ENCODE measurements at places on chromosomes 11 and 22.

DNA sequence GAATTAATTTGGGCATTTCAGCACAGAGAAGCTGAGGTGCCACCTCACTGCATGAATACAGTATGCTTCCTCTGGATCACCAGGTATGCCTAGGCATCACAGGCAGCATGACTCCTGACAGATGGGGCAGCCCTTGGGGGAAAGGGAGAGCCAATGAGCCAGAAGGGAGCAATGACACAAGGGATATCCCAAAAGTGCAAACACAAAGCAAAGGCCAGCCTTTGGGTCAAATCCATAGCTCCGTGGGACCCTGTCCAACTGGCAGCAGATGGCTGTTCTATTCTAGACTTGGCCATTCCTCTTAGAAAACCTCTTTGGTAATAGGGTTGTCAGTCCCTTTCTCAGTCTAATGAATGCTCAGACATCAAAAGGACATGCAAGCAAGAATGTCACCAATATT is 73.3 kb downstream of the SERGEF start:
- no peak for DNase-seq

DNA sequence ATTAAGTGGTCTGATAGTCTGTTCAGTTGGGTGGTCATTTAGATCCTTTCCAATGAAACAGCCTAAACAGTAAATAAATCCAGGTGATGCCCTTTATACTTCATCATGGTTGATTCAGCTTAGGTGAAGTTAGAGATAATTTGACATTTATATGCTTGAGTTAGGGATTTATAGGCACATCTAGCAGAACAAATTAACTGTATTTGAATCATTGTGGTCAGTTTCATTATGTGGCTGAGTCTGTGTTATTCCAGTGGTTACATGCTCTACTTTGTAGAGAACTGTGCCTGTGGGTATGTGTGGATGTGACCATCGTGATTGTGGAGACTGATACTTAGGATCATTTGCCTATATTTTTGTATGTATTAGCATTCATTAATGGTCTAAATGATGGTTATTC is 194.6 kb downstream of the DDX10 start:
- no peak for DNase-seq

DNA sequence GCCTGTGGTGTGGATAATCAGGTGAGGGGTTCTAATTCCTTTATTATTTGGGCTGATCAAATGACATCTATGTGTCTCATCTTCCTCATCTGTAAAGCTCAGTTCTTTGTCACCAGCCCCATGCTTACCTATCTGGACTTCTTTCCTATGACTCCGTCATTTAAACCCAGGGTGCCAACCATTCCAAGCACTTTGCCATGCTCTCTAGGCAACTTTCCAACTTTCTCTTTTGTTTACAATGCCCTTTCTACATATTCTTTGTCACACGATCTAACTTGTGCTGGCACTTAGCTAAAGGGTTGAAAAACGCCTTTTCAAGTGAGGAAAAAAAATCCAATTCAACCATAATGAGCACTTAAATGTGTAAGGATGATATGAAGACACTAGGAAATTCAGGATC is 27.9 kb downstream of the EXPH5 start:
- DNase-seq = no peak

- DNase-seq = no peak
These were observed 220.7 kb downstream of the SWAP70 start for GRCh38 chr11:9884601-9885000.

GRCh38 chr11:47220401-47220821 is 5.6 kb downstream of the DDB2 start:
- no peak for DNase-seq

DNA sequence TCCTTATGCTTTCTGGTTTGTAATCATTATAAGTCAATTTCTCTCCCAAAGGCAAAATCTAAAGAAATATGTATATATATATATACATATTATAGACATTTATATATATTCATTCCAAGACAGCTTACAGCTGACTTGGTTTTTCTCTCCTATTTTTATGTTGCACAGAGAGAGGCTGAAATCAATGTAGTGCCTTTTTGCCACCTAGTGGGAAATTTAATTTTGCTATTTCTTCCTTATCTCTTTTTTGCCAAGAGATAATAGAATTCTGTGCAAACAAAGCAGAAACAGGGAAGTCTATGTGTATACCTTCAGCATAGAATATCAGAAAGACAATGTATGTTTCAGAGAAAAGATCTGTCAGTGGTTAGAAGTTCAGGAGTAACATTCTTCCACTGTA is 186.0 kb upstream of the ANO5 start:
- DNase-seq = no peak

All from CD8-positive, alpha-beta T cell (primary cell).